WTC11 (cell line): ENCODE measurements at places on chromosomes 13 and 19. TPM values are rescaled to one million over a fixed set of nuclear protein-coding genes. Genes with fewer than 3 reads are reported as not detected.

- no peak for DNase-seq
Measured at GRCh38 chr13:69101841-69102240, 1005.8 kb upstream of the ATXN8OS start.

GRCh38 chr13:111153977-111154332 lies 38.8 kb downstream of the ARHGEF7 start:
- DNase-seq: no peak

DNA sequence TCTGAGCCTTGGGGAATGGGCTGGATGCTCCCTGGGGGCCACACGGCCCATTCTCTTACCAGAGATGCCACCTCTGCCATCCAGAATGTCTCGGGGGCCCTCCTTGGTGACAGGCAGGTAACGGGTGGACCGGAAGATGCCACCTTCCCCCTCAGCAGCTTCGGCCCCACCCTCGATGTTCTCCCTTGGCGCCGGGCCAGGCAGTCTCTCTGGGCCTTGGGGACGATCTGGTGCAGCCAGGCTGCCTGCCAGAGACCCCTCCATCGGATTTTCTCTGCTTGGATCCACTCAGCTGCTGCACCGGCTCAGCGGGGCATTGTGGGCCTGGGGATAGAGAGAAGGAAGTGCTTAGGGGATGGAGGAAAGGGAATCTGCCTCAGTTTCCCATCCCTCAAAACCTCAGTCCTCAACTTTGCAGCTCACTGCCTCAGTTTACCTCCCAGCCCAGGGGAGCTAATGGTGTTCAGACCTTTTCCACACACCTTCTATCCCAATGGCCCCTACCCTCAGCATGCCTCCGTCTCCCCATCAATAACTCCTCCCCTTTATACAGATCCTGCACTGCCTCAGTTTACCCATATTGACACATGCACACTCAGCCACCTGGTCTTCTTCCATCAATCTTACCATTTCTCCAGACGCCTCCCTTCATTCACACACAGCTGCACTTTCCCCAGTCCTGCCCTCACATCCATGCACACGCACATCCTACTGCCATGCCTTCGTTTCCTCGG lies 1.5 kb downstream of the WIZ start:
- no peak for DNase-seq

DNA sequence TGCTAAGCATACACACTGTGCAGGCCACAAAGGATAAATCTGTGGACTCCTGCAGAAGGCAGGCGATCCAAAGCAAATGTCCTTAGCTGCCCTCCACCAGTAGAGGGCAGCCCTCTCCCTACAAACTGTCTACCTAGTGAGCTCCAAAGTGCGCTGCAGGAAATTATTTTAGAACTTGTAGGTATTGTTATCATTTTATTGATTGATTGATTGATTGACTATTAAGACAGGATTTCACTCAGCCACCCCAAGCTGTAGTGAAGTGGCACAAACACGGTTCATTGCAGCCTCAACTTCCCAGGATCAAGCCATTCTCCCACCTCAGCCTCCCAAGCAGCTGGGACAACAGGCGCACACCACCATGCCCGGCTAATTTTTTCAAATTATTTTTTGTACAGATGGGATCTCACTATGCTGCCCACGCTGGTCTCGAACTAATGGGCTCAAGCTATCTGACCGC lies 37.3 kb downstream of the RNF6 start:
- DNase-seq: peak; percentile 54

- DNase-seq: no peak
Measured at GRCh38 chr19:30437869-30438268, 65.7 kb downstream of the ZNF536 start.

The PCSK4 gene
- total RNA-seq: 18.6 to 22.4 TPM (median 21.5 TPM) in 3 replicates

The LIM2 gene
- total RNA-seq: not detected in 3 replicates

The PTPRS gene
- 201 to 253 TPM (median 244 TPM) in 3 replicates for total RNA-seq

The C19orf38 gene
- total RNA-seq: 0.23 TPM in 1 of 3 replicates, not detected in the others
